ENCODE measurements at places on chromosomes 4 and X.
A peak's percentile ranks its signal among the peaks of the same experiment; 100 is the strongest.

GRCh38 chrX:139766545-139766983 lies 58.6 kb upstream of the MCF2 start:
- no peak for DNase-seq

- no peak for DNase-seq
These were observed 579.1 kb downstream of the SPOCK3 start for GRCh38 chr4:166655231-166655630.

GRCh38 chrX:68598841-68599240 lies 48.6 kb upstream of the STARD8 start:
- DNase-seq = no peak

DNA sequence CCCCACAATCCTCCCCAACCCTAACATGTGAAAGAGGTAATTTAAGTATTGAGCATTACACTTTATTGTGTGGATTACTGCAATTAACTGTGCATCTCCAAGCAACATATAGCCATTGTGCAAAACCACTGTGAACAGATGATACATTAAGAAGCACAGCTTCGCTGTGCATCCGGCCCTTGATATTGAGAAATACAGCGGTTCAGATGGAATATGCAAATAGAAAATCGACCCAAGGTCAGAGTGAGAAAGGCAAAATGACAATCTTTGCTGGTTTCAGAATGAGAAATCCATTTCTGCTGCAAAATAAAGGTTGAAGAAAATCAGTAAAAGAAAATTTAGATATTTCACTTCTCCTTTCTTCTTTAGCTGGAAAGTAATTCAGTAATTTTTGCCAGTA lies 805.9 kb upstream of the GRID2 start:
- no peak for DNase-seq

DNA sequence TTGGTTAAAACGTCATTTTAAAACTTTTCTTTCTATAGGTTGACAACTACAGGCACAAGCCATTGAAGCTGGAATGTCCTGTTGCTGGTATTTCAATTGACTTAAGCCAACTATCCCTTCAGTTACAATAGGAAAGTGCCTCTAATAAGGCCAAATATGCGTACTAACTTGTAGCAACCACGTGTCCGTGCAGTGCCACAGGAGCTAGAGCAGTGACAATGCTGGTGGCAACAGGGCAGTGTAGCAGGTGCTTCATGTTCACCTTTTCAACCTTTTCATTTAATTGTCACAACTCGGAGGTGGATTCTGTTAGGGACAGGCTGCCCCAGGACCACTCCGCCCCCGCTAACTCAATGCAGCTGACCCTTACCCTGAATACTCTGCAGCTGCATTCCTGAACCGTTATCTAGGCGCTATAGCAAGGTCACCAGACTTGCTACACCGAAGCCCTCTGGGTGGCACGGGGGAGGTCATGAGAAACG lies 37.7 kb downstream of the ERVMER34-1 start:
- DNase-seq = no peak

- DNase-seq = no peak
These were observed 397.9 kb downstream of the PPP3CA start for GRCh38 chr4:100949350-100949935.

GRCh38 chr4:71974681-71975080 lies 57.1 kb upstream of the NPFFR2 start:
- DNase-seq = no peak

- no peak for DNase-seq
These were observed 12.1 kb upstream of the TAPT1 start for GRCh38 chr4:16238327-16238726.

DNA sequence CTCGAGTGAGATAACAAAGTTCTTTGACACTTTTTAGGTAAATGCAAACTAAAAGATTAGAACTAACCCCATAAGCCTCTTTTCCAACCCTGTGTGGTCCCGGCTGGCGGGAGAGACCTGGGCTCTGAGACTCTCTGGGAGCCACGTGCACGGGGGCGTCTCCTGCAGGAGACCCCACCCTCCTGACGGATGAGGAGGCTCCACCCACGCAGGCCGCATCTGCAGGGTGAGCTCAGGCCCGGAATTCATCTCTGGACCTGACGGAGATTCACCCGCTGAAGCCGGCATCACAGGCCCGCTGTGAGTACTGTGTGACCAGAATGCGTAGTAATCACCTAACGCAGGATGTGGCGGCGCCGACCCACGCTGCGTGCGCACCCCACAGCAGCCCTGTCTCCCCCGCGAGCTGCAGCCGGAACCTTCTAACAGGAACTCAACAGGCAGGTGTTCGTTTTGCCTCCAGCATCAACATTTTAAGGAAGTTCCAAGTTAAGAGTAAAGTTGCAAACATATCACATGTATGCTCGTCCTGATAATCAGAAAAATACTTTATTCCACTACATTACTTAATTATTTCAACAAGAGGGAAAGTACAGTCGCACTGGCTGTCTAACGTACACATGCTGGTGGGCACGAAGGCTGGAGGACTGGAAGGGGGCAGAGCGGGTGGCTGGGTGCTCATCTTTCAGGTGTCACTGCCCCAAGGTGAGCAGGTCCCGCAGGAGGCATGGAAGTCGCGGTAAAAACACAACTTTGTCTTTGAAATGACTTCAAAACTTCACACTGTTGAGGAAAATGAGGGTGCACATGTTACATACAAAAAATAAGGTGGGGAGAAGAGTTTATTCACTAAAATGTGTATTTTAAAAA lies 44.5 kb downstream of the FGFRL1 start:
- peak; percentile 42 for DNase-seq

GRCh38 chr4:180455226-180455625 lies 1788.0 kb upstream of the TENM3 start:
- DNase-seq = no peak

- DNase-seq = no peak
These were observed 21.9 kb upstream of the ADH4 start for GRCh38 chr4:99165978-99166377.

DNA sequence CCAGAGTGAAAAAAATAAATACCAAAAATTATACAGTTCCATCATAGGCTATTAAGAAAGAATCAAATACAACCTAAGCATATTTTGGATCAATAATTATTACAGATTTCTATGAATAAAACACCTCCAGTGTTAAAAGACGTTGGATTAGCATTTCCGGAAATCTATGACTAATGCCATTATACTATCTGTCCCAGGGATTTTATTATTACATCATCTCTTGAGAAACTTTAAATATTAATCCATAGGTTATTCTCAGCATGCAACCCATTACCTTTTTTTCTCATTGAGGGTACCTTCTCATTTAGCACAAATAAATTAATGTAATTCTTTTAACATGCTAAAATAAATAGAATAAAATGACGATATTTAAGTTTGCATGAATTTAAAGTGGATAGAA lies 44.6 kb downstream of the CXorf58 start:
- no peak for DNase-seq

DNA sequence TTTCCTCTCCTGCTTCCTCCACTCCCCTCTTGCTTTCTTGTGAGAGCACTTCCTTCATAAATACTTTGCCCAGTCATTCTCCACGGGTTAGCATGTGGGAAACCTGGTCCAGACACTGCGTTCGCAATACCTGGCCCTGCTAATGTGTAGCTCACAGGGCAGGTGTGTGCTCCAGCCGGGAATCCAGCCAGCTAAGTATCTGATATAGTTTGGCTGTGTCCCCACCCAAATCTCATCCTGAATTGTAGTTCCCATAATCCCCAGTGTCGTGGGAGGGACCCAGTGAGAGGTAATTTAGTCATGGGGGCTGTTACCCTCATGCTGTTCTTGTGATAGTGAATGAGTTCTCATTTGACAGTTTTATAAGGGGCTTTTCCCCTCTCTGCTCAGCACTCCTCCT lies 32.2 kb upstream of the STX18 start:
- DNase-seq = no peak

DNA sequence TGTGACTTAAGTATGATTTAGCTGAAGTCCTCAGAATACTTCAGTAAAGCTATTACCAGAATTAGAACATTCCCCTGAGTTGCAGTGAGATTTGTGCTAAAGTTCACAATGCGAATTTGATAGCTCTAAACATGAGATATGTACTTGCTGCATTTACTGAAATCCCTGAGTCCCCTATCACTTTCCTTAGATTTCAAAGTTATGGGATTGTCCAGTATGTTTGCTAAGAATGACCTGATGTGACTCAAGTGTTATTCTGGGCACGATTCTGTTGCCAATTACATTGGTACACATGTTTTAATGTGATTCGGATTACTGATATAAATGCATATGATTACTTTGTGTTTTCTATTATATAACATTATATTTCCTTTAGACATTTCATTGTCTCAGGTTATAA lies 91.3 kb upstream of the AMOT start:
- no peak for DNase-seq

GRCh38 chr4:154490583-154491340 lies 837 bp downstream of the DCHS2 start:
- peak; percentile 54 for DNase-seq

GRCh38 chrX:56125946-56126345 lies 106.2 kb upstream of the KLF8 start:
- no peak for DNase-seq

DNA sequence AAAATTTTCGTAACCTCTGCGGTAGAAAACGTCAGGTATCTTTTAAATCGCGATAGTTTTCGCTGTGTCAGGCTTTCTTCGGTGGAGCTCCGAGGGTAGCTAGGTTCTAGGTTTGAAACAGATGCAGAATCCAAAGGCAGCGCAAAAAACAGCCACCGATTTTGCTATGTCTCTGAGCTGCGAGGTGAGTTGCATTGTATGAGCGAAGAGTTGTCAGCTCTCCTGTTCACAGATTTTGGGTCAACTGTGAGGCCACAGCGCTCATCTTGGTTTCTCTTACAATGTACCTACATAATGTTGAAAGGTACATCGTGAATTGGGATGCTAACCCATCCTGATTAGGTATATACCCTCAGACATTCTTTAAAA lies 486 bp downstream of the CLCN3 start:
- DNase-seq = no peak

All from RWPE2 (cell line).